ENCODE measurements at places on chromosomes 13 and 19. TPM values are rescaled to one million over a fixed set of nuclear protein-coding genes. Genes with fewer than 3 reads are reported as not detected.

- no peak overlapping the region for H3K4me3 ChIP-seq
- no peaks in the 10 kb centered on the region for H3K27me3 ChIP-seq
- DNase-seq = no peak
- no peaks in the 10 kb centered on the region for H3K4me1 ChIP-seq
- H3K36me3 ChIP-seq = no peaks in the 10 kb centered on the region
Observed at GRCh38 chr13:94308832-94309231, 170.7 kb downstream of the DCT start.

DNA sequence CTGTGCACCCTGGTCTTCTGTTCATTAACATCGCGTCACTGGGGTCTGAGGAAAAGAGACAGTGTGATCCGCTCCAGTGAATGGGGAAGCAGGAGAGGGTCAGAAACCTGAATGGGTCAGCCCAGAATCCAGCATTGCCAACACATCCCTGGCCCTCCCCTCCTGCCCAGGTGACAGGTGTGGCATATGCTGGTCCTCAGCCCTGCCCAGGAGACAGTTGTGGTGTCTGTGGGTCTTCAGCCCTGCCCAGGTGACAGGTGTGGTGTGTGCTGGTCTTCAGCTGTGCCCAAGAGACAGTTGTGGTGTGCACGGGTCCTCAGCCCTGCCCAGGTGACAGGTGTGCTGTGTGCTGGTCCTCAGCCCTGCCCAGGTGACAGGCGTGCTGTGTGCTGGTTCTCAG is 8.0 kb downstream of the TFDP1 start:
- H3K4me3 ChIP-seq = no peak overlapping the region
- no peak overlapping the region for H3K27ac ChIP-seq
- H3K36me3 ChIP-seq = peaks cover 63% of the 10 kb centered on the region
- H3K4me1 ChIP-seq = no peaks in the 10 kb centered on the region
- no peaks in the 10 kb centered on the region for H3K27me3 ChIP-seq

DNA sequence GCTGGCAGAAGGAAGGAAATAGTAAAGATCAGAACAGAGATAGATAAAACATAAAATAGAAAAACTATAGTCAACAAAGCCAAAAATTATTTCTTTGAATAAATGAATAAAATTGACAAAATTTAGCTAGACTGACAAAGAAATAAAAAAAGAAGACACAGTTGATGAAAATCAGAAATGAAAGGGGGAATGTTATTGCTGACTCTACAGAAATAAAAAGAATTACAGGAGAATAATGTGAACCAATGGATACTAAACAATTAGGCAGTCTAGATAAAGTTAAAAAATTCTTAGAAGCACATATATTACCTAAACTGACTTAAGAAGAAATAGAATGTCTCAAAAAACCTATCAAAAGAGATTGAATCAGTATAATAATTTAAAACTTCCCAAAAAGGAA is 933.8 kb downstream of the PCDH9 start:
- H3K4me1 ChIP-seq = no peaks in the 10 kb centered on the region
- H3K27ac ChIP-seq = no peak overlapping the region
- no peaks in the 10 kb centered on the region for H3K36me3 ChIP-seq
- DNase-seq = no peak

DNA sequence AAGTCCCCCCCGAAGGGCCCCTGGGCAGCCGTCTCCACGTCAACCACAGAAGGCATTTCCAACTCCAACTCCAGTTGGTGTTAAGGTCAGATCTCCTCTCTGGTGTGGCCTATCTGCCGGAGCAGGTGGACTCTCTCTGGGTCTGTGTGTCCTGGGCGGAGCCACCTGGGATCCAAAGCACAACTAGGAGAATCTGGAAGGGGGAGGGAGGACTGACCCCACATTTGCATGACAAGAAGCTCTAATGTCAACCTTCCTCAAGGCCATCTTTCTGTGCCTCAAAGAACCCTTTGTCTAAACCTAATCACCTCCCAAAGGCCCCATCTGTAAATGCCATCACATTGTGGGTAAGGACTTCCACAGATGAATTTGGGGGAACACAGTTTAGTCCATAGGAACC is 381.5 kb downstream of the UQCRFS1 start:
- H3K27me3 ChIP-seq = no peaks in the 10 kb centered on the region
- no peaks in the 10 kb centered on the region for H3K4me1 ChIP-seq
- no peak overlapping the region for H3K4me3 ChIP-seq

- H3K4me1 ChIP-seq = peaks cover 6% of the 10 kb centered on the region
- no peak overlapping the region for H3K27ac ChIP-seq
- H3K27me3 ChIP-seq = no peaks in the 10 kb centered on the region
- H3K4me3 ChIP-seq = no peak overlapping the region
- no peak for DNase-seq
Observed at GRCh38 chr13:45269204-45269603, 68.4 kb upstream of the KCTD4 start.

- no peak for DNase-seq
- no peak overlapping the region for H3K4me3 ChIP-seq
- no peaks in the 10 kb centered on the region for H3K27me3 ChIP-seq
- H3K4me1 ChIP-seq = no peaks in the 10 kb centered on the region
Observed at GRCh38 chr19:49840736-49841249, 10.2 kb upstream of the PTOV1 start.

Gene VAV1
- total RNA-seq = 20.6 TPM

Gene ZFP28
- not detected for total RNA-seq

Gene IL4I1
- total RNA-seq = 0.71 TPM

Gene POSTN
- total RNA-seq = not detected
